ENCODE measurements at places on chromosomes 2 and 18.

GRCh38 chr2:177717831-177718618 lies 325.5 kb downstream of the AGPS start:
- DNase-seq: peak; percentile 37

DNA sequence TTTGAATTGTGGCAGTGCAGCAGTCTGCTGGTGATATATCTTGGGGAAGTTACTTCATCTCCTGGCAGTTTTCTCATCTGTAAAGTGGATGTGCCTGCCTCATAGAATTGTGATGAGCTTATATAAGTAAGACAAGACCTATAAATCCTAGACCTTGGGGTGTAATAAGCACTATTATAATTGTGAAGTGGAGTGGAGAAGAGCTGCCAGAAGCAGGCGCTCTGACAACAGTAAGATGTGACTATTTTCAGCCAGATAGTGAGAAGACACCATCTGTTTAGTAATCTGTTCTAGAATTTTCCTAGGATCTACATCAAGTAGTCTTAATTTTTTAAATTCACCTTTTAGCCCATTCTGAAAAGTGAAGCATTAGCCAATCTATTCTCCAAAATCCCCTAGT lies 85.6 kb upstream of the TSPYL6 start:
- DNase-seq: peak; percentile 24

DNA sequence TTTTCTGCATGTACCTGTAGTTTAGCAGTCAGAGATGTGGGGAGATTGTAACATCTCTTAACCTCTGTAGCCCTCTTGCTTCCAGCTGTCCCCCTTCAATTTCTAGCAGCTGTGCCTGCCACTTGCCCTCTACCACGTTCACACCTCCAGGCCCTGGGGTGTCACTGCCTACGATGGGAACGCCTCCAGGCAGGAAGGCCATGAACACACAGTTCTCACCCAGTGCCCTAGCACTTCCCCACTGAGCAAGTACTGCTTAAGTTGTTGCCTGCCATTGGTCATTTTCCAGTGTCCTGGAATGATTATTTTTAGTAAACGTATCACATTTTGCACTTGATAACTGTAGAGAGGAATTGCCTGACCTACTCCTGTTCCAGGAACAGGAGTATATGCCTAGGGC lies 77.1 kb upstream of the B3GNT7 start:
- no peak for DNase-seq

GRCh38 chr2:179528576-179529069 lies 264.0 kb upstream of the SESTD1 start:
- DNase-seq: no peak

GRCh38 chr2:85277416-85278158 lies 50.2 kb downstream of the TGOLN2 start:
- peak; percentile 47 for DNase-seq

GRCh38 chr18:35174745-35175144 lies 66.1 kb upstream of the ZNF397 start:
- DNase-seq: no peak

- peak; percentile 42 for DNase-seq
These were observed 19.4 kb downstream of the SFTPB start for GRCh38 chr2:85648619-85649018.

- no peak for DNase-seq
These were observed 54.7 kb downstream of the INO80D start for GRCh38 chr2:206031162-206031784.
